CD8-positive, alpha-beta memory T cell (primary cell): ENCODE measurements at places on chromosomes 6 and 20. TPM values are rescaled to one million over a fixed set of nuclear protein-coding genes. Genes with fewer than 3 reads are reported as not detected.

DNA sequence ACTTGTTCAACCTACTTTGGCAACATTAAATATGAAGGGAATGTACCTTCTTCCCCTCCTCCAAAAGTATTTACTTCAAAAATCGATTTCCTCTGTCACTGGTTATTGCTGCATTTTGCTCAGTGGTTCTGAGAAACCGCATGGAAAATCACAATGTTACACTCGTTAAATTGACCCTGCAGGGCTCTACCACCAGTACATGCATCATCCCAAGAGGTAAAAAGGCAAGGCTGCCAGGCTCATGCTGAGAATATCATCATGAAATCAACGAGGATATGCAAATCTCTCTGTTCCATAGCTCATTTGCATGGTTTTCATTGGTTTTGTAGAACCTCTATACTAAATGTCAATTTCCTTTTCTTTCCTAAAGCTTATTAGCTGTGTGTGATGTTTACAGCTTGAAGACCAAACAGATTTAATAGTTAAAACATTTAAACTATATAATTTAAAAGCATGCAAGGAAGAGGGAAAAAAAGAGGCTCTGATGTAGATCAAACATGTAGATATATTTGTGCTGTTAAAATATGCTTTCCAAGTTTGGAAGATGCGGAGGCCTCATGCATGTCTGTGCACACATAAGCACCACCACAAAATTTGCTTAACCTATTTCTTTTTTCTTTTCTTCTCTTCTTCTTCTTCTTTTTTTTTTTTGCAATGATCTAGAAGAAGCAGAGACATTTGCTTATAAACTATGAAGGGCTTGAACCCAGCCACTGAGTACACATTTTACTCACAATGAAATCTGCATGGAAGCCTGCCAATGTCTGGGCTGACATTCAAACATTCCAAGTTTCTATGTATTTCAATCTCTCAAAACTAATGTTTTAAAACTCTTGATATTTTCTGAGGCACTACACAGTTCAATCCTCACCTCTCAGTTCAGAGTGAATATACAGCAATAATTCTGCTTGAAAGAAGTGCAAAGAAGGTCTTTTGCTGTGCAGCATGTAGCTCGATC, 194.0 kb downstream of the GMPR start:
- H3K4me3 ChIP-seq: no peak overlapping the region
- H3K36me3 ChIP-seq: no peaks in the 10 kb centered on the region
- H3K4me1 ChIP-seq: peaks cover 16% of the 10 kb centered on the region
- no peaks in the 10 kb centered on the region for H3K27me3 ChIP-seq
- DNase-seq: no peak

Gene HEY2
- 0.09 TPM for total RNA-seq

- no peaks in the 10 kb centered on the region for H3K4me1 ChIP-seq
- H3K27me3 ChIP-seq: no peaks in the 10 kb centered on the region
- H3K36me3 ChIP-seq: peaks cover 57% of the 10 kb centered on the region
These were observed 29.1 kb downstream of the DDX27 start for GRCh38 chr20:49248301-49248700.

Gene SAMD3
- total RNA-seq: 14.5 TPM

Gene SNPH
- 3.2 TPM for total RNA-seq

- H3K27ac ChIP-seq: no peak overlapping the region
- H3K4me3 ChIP-seq: no peak overlapping the region
- no peaks in the 10 kb centered on the region for H3K27me3 ChIP-seq
These were observed 77.2 kb downstream of the CDC5L start for GRCh38 chr6:44464527-44465310.
